ENCODE measurements at places on chromosomes 1 and 21.

GRCh38 chr21:33007747-33008146 lies 18.0 kb upstream of the OLIG2 start:
- no peak for DNase-seq

- no peak for DNase-seq
These were observed 34.8 kb upstream of the DUSP10 start for GRCh38 chr1:221776495-221777301.

DNA sequence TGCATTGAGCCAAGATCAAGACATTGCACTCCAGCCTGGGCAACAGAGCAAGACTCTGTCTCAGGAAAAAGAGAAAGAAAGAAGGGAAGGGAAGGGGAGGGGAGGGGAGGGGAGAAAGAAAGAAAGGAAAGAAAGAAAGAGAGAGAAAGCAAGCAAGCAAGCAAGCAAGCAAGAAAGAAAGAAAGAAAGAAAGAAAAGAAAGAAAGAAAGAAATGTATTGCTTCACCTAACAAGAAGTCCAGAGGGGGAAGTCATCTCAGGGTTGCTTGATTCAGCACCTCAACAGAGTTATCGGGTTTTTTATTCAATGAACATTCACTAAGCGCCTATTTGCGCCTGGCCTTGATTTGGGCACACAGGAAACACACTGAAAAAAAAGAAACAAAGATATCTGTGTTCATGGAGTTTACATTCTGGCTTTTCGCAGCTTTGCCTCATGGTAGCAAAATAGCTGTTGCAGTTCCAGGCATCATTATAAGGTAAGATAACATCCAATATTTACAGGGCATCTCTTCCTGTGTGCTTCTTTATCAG lies 8.2 kb upstream of the RCSD1 start:
- DNase-seq = no peak

DNA sequence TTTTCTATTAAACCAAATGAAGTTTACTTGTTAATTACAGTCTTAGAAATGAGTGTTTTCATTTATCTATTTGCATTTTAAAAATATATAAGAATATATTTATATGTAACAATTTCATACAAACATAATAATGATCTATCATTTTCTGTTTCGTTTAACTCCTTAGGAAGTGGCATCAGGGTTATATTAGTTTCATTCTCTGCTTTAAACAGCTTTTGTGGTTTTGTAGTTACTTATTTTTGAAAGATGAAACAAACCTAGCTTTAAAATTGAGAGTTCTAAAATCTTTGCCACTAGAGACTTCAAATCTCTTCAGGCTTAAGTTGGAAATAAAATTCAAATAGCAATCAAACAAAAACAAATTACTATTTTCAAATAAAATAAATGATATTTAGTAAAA lies 2110.6 kb downstream of the MRPL39 start:
- no peak for DNase-seq

DNA sequence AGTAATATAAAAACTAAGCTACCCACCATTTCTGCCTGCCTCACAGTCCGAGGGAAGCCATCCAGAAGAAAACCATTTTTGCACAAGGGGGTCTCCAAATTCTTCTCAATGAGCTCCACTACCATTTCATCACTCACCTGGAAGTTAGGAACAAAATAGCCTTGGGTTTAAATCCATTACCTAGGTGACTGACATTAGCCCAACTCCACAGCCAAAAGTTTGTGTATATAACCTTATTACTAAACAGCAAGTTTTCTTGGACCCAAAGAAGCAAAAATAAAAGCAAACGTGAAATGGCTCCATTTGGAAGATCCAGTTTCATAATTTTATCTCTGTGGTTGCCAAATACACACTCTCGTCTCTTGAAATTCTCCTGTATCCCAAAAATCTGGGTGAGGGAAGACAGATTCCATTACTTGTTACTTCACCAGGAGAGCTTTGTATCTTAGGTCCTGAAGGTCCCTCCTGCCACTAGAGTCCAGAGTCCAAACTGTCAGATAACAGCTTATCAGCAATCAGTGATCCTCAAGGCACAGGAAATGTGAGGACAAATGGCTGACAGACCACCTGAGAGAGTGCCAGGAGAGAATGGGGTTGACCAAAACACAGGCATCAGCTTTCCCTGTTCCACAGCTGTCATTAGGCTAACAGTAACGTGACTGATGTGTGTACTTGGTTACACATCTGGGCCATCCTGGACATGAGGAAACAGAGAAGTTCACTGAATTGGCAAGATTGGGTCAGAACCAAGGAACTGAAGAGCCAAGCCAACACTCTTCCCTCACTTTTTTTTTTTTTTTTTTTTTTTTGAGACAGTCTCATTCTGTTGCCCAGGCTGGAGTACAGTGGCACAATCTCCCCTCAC lies 14.9 kb downstream of the AK2 start:
- DNase-seq = no peak

- DNase-seq = no peak
These were observed 218.3 kb upstream of the HOOK1 start for GRCh38 chr1:59596432-59596831.

- DNase-seq = no peak
These were observed 5.2 kb downstream of the PTAFR start for GRCh38 chr1:28171246-28171645.

DNA sequence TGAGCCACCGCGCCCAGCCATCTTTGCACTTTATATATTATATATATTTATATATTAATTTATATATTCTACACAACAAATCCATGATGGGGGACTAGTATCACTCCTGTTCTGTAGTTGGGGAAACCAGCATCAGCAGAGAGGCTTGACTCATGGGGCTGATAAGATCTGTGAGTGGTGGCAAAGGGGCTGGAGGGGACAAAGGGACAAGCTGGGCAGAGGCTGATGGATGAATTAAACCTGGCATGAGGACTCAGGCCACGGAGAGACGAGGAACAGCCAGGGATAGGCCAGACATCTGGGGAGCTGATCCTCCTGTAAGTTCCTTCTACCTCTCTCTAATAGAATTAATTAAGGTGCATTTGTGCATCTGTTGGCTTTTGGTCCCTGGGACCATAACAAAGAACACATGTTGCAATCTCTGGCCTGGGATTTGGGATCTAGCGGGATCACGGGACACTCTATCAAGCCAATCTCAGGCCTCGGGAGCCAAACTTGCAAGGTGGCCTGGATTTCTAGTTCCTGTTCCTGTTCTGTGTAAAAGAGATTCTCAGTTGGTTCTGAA lies 7.6 kb downstream of the CNR2 start:
- no peak for DNase-seq

- DNase-seq = no peak
These were observed 11.9 kb upstream of the PTCH2 start for GRCh38 chr1:44854970-44855369.

- no peak for DNase-seq
These were observed 66.3 kb upstream of the SLC45A1 start for GRCh38 chr1:8251635-8252034.

- DNase-seq = peak; percentile 57
These were observed 49.4 kb upstream of the KIAA1614 start for GRCh38 chr1:180863158-180863775.

GRCh38 chr1:246035060-246035541 lies 472.0 kb downstream of the SMYD3 start:
- peak; percentile 58 for DNase-seq

DNA sequence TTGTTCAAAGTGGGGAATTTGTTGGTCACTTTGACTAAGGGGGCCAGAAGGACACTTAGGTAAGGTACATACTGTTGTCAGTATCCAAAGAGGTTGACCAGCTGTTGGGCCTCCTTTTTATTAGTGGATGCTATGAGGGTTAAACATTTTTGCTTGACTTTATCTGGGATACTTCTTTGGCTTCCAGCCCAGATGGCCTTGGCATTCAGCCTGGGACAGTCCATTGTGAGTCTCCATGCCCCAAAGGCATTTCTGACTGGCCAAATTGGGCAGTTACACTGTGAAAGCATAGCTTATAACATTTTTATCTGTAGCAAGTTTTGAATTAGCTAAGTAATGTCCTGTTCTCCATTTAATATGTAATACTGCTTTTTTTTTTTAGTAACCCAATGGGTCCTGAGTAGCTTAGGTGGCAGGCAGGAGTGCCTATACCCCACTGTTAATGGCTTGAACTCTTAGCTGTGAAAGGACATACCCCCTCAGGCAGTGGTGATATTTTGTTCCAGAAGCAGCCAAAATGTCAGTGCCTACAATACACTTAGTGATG lies 35.4 kb upstream of the CD1D start:
- DNase-seq = peak; percentile 60

DNA sequence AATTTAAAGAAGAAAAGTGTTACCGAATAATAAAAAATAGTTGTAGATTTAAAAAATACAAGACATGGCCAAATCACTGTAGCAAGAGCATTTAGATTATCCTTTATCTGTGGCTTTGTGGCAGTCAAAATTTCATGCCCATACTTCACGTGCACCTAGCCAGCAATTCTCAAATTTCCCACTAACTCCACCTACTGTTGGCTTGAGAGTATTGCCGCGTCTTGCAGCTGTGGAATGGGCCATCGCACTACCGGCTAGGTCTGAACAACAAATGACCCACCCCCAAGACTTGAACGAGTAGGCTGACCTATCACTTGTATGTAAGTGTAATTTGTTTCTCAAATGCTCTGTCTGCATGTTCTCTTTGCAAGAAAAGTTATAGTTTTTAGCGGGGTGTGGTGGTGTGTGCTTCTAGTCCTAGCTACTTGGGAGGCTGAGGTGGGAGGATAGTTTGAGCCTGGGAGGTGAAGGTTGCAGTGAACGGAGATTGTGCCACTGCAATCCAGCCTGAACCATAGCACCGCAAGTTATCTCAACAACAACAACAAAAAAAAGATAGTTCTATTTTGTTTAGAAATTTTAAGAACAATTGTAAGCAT lies 4.1 kb downstream of the KRTAP13-4 start:
- DNase-seq = no peak

DNA sequence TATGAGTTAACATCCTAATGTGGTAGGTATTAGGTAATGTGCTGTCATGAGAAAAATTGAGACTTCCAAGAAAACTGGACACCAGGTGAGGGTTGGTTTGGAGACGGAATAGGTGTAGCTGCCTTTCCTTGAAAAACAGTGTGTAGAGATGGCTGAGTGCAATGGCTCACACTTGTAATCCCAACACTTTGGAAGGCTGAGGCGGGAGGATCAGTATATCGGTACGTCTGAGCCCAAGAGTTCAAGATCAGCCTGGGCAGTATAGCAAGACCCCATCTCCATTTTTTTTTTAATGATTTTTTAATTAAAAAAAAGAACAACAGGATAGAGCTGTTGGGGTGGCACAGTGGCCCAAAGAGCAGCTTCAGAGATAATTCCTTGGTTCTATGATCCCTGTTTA lies 6.8 kb upstream of the PPP1R8 start:
- no peak for DNase-seq

DNA sequence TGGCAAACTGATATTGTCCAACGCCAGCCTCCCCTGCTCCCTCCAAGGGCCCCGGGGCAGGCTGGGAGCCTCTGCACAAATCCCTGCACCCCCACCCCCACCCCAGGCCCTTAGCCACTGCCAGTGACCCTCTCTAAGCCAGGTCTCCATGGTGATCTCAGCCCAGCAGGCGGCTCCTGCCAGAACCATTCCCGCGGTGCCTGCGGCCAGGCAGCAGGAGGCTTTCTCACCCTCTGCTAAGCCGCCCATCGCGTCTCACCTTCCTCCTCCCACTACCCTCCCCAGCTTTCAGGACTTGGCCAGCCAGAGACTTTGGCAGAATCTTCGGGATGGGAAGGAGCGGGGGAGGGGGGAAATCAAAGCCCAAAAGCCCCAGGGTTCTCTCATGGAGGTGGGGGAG lies 46.8 kb upstream of the WASF2 start:
- DNase-seq = peak; percentile 74

DNA sequence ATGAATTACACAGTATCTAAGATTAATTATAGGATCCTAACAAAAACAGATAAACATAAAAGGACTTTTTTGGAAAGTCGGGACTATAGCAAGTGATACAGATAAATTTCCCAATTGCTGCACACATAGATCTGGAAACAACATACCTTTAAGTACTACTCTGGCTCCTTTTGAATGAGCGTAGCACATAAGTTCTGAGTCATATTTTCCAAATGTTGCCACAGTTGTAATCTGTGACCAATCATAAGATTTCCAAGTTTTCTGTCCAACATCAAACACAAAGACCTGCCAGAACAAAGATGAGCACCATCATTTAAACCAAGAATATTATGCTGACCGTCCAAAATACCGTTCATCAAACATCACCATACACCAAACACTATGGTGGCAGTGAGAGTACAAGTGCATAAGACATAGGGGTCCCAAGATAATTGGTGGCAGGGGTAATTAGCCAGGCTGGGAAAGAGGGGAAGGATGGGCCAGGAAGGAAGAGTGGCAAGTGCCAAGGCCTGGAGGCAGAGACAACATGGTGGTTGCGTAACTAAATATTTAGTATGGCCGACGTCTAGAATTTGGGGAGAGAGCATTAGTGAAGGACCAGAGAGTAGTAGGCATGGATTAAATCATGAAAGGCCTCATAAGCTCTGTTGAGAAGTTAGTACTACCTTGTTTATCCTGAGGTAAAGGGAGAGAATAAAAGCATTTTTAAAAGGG lies 3.6 kb downstream of the CTBS start:
- no peak for DNase-seq

DNA sequence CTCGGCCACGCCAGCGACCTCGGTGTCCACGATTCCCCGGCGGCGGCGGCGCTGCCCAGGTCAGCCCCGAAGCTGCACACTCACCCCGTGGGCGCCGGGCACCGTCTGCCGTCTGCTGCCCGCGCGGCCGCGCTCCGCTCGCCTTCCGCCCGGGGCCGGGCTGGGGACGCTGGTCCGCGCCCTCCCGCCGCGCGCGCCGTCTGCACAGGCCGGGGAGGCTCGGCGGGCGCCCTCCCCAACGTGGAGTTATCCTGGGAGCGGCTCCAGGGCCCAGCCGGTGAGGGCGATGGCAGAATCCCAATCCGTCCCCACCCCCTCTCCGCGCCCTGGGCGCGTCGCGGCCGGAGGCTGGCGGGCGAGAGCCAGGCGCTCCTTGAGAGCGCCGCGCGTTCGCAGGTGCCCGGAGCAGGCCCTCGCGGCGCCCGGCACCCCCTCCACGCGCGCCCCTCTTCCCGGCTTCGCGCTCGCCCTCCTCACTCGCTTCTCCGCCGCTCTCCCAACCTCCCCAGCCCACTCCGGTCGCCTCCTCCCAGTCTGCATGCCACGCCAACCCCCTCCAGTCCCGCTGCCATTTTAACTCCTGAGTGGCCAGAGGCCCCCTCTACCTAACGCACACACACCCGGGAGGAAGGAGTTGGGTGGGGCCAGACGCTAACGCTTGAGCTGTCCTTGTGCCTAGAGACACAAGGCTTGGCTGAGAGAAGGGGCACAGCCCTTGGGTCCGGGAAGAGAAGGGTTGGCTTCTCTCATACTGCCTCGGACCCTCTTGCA lies at the start of gene LRRN2:
Gene LRRN2 (minus strand): TSS at position 503 of the 771 bp plus-strand sequence. CDS start 65,746 bp downstream, outside the sequence.
- DNase-seq = no peak

DNA sequence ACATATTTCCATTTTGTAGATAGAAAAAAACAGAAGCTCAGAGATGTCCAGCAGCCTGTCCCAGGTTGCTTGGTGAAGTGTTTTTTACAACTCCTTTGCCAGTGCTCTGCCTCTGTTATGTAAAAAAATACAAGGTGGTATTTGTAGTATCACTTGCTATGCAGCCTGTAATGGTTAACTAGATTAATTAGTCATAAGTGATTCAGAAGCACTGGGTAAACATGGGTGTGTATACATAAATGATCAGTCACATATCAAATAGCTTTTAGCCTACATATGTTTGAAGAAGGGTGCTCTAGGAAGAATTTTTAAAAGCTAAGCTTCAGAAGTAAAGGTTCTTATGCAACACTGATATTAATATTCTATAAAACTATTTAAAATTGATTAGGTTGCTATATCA lies 70.0 kb upstream of the MAGI3 start:
- no peak for DNase-seq

GRCh38 chr21:45607909-45608295 lies 35.6 kb upstream of the PCBP3 start:
- DNase-seq = no peak

GRCh38 chr1:1940123-1940425 lies 21.0 kb upstream of the TMEM52 start:
- DNase-seq = no peak

Data from right lung (tissue), 10 donors.